Osteoblast (primary cell): ENCODE measurements at places on chromosomes 12 and 14.
A peak's percentile ranks its signal among the peaks of the same experiment; 100 is the strongest.

GRCh38 chr14:90455100-90455571, 58.3 kb downstream of the CALM1 start:
- H3K4me1 ChIP-seq = no peaks in the 10 kb centered on the region
- H3K4me3 ChIP-seq = no peak overlapping the region
- H3K36me3 ChIP-seq = no peaks in the 10 kb centered on the region
- no peak overlapping the region for H3K27ac ChIP-seq
- peaks cover 4% of the 10 kb centered on the region for H3K27me3 ChIP-seq

GRCh38 chr12:28828318-28828717, 320.8 kb upstream of the FAR2 start:
- no peaks in the 10 kb centered on the region for H3K36me3 ChIP-seq
- H3K27ac ChIP-seq = no peak overlapping the region
- H3K4me3 ChIP-seq = no peak overlapping the region

DNA sequence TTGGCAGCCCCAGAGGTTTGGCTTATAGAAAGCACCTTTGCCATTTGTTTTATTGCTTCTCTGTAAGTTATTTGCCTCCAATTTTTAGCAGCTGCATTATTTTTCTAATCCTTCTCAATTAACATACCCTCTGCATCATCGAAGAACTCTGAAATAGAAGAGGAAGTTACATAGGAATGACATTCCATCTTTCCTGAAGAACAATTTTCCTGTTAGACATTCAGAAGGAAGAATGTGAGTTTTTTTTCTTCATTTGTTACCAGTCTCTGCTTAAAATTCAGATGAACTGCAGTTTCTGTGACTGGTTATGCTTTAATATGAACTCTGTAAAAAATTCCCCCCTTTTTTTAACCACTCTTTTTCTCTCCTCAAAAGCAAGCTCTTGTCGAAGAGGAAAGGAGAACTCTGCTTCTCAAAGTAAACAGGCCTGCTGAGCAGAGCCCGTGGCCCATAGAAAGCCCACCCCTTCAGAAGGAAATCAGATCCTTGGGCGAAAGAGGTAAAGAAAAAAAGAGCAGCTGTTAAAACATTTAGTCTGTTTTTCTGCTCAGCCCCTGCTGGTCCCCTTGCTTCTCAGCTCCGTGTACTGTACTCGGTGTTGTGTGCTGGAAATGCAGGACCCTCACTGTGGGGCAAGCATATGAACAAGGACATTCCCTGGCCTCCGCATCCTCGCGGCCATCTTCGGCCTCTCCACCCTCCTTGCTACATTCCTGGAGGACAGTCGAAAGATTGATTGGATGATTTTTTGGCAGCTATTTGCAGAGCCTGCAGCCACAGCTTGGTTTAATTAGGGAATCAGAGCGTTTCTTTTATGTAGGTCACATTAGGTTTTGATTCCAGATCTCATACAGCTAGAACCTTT, 164.4 kb upstream of the LRIG3 start:
- peak; percentile 50 for DNase-seq
- H3K27ac ChIP-seq = no peak overlapping the region
- no peaks in the 10 kb centered on the region for H3K27me3 ChIP-seq
- H3K4me3 ChIP-seq = no peak overlapping the region
- no peaks in the 10 kb centered on the region for H3K36me3 ChIP-seq

- H3K4me1 ChIP-seq = peaks cover 30% of the 10 kb centered on the region
- no peaks in the 10 kb centered on the region for H3K27me3 ChIP-seq
- H3K27ac ChIP-seq = peak overlapping the region; percentile 39
- H3K36me3 ChIP-seq = no peaks in the 10 kb centered on the region
Measured at GRCh38 chr12:6347367-6348338, 5.8 kb upstream of the TNFRSF1A start.

- no peaks in the 10 kb centered on the region for H3K27me3 ChIP-seq
- no peak for DNase-seq
- no peak overlapping the region for H3K27ac ChIP-seq
- H3K36me3 ChIP-seq = peaks cover 30% of the 10 kb centered on the region
Measured at GRCh38 chr12:108711489-108712164, 19.7 kb downstream of the CORO1C start.

GRCh38 chr12:42729535-42729900, 140.0 kb upstream of the PRICKLE1 start:
- H3K27me3 ChIP-seq = peaks cover under 1% of the 10 kb centered on the region
- H3K4me1 ChIP-seq = no peaks in the 10 kb centered on the region
- H3K27ac ChIP-seq = no peak overlapping the region
- H3K4me3 ChIP-seq = no peak overlapping the region

DNA sequence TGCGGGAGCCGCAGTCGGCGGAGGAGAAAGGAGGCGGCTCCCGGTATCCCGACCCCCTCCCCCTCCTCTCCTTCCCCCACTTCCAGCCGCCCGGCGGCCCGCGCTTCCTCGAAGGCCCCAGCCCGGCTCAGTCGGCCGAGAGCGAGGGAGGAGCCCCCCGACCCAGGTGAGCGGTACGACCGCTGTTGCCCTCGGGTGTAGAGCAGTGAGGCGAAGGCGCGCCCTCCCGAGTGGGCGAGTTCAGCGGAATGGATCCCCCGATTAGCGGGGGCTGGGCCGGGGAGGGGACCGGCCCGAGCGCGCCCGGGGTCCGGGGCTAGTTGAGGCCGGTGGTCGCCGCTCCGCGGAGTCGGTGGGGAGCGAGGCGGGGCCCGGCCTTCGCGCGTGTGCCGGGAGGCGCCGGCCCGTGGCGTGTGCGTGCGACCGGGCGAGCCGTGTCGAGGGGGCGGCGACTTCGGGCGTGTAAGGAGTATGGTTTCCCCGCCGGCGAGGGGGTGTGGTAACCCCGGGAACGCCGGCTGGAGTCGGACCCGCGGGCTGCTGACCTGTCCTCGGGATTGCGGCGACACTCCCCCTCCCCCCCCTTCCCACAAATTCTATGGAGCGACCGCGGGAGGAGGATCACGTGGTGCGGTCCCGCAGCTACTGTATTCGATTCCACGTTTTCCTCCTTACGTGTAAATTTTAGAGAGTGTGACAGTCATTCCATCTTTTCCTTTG, 501 bp downstream of the RIMKLB start:
- H3K27me3 ChIP-seq = no peaks in the 10 kb centered on the region
- H3K27ac ChIP-seq = peak overlapping the region; percentile 65
- H3K4me1 ChIP-seq = peaks cover 18% of the 10 kb centered on the region
- peak; percentile 92 for DNase-seq

GRCh38 chr14:21652209-21652808, 1.3 kb upstream of the OR4E2 start:
- no peak overlapping the region for H3K4me3 ChIP-seq
- no peak overlapping the region for H3K27ac ChIP-seq
- H3K27me3 ChIP-seq = no peaks in the 10 kb centered on the region
- no peaks in the 10 kb centered on the region for H3K36me3 ChIP-seq

GRCh38 chr14:38929416-38929815, 173.6 kb downstream of the SEC23A start:
- no peak for DNase-seq
- no peak overlapping the region for H3K27ac ChIP-seq
- no peaks in the 10 kb centered on the region for H3K4me1 ChIP-seq
- H3K27me3 ChIP-seq = no peaks in the 10 kb centered on the region
- H3K4me3 ChIP-seq = no peak overlapping the region
- no peaks in the 10 kb centered on the region for H3K36me3 ChIP-seq

- H3K27ac ChIP-seq = no peak overlapping the region
- no peak overlapping the region for H3K4me3 ChIP-seq
- H3K4me1 ChIP-seq = no peaks in the 10 kb centered on the region
- H3K36me3 ChIP-seq = no peaks in the 10 kb centered on the region
- no peak for DNase-seq
Measured at GRCh38 chr14:99348816-99349614, 77.0 kb upstream of the BCL11B start.

DNA sequence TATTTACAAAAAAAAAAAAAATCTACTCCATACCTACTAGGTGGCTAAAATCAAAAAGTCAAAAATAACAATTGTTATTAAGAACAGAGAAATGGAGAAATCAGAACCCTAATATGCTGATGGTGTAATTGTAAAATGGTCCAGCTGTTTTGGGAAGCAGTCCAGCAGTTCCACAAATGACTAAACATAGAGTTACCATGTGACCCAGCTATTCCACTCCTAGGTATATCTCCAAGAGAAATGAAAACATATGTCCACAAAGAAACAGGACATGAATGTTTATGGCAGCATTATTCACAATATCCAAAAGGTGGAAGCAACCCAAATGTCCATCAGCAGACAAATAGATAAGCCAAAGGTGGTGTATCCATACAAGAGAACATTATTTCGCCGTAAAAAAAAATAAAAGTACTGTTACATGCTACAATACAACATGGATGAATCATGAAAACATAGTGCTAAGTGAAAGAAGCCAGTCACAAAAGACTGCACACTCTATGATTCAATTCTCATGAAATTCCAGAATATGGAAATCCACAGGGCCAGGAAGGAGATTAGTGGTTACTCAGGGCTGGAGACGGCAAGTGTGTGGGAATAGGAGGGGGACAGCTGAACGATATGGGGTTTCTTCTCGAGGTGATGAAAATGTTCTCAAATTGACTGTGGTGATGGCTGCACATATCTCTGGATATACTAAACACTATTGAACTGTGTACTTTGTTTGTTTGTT, 9.1 kb upstream of the DPF3 start:
- no peaks in the 10 kb centered on the region for H3K36me3 ChIP-seq
- peaks cover 32% of the 10 kb centered on the region for H3K4me1 ChIP-seq
- H3K27ac ChIP-seq = no peak overlapping the region
- DNase-seq = no peak

- peaks cover 38% of the 10 kb centered on the region for H3K4me1 ChIP-seq
- DNase-seq = peak; percentile 32
- H3K4me3 ChIP-seq = no peak overlapping the region
- peaks cover 6% of the 10 kb centered on the region for H3K36me3 ChIP-seq
- peak overlapping the region; percentile 94 for H3K27ac ChIP-seq
- no peaks in the 10 kb centered on the region for H3K27me3 ChIP-seq
Measured at GRCh38 chr14:71362920-71363584, 455.8 kb downstream of the PCNX1 start.

DNA sequence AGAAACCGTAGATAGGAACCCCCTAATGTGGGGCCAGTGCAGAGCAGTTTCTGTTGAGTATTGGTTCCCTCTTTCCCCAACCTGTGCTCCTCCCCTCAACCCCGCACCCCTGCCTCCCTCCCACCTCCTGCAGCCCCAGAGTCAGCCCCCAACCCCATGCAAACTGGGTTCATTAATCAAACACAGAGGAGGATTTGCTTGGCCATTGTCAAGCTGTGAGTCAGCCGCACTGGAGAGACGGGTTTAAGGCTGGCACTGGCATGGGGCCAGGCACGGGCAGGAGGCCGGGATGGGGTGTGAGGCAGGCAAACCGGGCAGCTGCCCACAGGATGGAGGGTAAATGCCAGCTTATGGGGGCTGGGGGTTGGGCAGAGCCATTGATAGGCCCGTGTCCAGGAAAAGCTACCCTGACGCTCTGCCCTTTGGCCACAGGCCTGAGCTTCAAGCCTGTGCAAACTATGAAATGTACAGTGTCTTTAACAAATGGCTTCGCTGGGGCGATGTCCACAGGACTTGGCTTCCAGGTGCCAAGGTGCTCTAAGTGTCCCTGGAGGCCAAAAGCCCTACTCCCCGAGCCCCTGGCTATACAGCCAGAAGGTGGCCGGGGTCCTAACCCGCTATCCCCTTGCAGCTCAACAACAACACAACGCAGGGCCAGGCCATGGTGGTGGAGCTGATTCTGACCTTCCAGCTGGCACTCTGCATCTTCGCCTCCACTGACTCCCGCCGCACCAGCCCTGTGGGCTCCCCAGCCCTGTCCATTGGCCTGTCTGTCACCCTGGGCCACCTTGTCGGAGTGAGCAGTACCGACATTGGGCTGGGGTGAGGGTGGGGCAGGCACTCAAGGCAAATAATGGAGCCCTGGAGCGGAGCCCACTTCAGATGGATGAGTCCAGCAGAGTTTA, 1.4 kb downstream of the AQP5 start:
- H3K4me3 ChIP-seq = no peak overlapping the region
- peak; percentile 98 for DNase-seq
- no peak overlapping the region for H3K27ac ChIP-seq
- H3K36me3 ChIP-seq = no peaks in the 10 kb centered on the region
- peaks cover 67% of the 10 kb centered on the region for H3K27me3 ChIP-seq
- peaks cover 9% of the 10 kb centered on the region for H3K4me1 ChIP-seq

DNA sequence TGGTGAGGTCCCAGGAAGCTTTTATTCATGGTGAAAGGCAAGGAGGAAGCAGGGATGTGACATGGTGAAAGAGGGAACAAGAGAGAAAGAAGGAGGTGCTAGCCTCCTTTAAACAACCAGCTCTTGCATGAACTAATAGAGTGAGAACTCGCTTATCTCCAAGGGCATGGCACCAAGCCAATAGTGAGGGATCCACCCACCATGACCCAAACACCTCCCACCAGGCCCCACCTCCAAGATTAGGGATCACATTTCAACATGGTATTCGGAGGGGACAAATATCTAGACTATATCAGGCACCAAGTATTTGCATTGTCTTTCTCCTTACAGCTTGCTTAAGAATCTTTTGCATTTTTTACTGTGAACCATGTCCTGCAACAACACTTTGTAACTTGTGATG, 91.9 kb upstream of the DHRS4 start:
- H3K4me3 ChIP-seq = no peak overlapping the region
- no peaks in the 10 kb centered on the region for H3K36me3 ChIP-seq
- no peak for DNase-seq
- H3K27ac ChIP-seq = no peak overlapping the region
- peaks cover 6% of the 10 kb centered on the region for H3K27me3 ChIP-seq
- no peaks in the 10 kb centered on the region for H3K4me1 ChIP-seq

- DNase-seq = no peak
- H3K27ac ChIP-seq = no peak overlapping the region
- H3K36me3 ChIP-seq = peaks cover 5% of the 10 kb centered on the region
- no peak overlapping the region for H3K4me3 ChIP-seq
- H3K4me1 ChIP-seq = peaks cover 7% of the 10 kb centered on the region
Measured at GRCh38 chr12:32367381-32367780, 32.0 kb upstream of the FGD4 start.

GRCh38 chr12:39442831-39443080, 164 bp downstream of the KIF21A start:
- DNase-seq = no peak
- no peaks in the 10 kb centered on the region for H3K27me3 ChIP-seq
- no peaks in the 10 kb centered on the region for H3K36me3 ChIP-seq
- peaks cover 14% of the 10 kb centered on the region for H3K4me1 ChIP-seq

GRCh38 chr12:132907216-132907615, 19.8 kb upstream of the CHFR start:
- H3K36me3 ChIP-seq = no peaks in the 10 kb centered on the region
- peaks cover 8% of the 10 kb centered on the region for H3K4me1 ChIP-seq
- no peak overlapping the region for H3K27ac ChIP-seq
- no peak for DNase-seq
- no peak overlapping the region for H3K4me3 ChIP-seq

DNA sequence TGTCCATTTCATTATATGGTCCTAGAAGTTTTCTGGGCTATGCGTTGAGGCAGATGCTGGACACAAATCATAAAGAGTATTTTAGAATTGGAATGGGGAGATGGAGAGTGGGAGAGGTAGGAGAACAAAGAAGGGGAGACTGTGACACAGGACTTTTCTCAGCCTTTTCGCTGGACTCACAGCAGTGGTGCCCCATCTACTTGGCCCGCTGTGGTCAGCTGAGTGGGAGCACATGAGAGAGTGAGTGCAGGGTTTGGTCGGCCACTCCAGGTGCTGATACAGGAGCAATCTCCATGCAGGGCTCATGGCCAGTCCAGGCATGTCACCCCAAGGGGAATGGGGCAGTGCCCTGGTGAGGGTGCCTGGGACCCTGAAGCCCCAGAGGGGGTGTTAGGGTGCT, 109.0 kb downstream of the MYRFL start:
- no peak overlapping the region for H3K4me3 ChIP-seq
- H3K4me1 ChIP-seq = peaks cover 9% of the 10 kb centered on the region
- no peaks in the 10 kb centered on the region for H3K36me3 ChIP-seq
- no peak overlapping the region for H3K27ac ChIP-seq

- H3K27me3 ChIP-seq = no peaks in the 10 kb centered on the region
- no peak for DNase-seq
- no peak overlapping the region for H3K27ac ChIP-seq
- H3K4me3 ChIP-seq = no peak overlapping the region
- H3K36me3 ChIP-seq = no peaks in the 10 kb centered on the region
Measured at GRCh38 chr12:61011767-61012423, 1248.3 kb upstream of the USP15 start.
